ENCODE measurements at places on chromosomes 2 and 18. TPM values are rescaled to one million over a fixed set of nuclear protein-coding genes. Genes with fewer than 3 reads are reported as not detected.

MYO7B gene
- 0.88 TPM for total RNA-seq

OTOS gene
- not detected for total RNA-seq

EFR3B gene
- total RNA-seq = 0.08 TPM

DNA sequence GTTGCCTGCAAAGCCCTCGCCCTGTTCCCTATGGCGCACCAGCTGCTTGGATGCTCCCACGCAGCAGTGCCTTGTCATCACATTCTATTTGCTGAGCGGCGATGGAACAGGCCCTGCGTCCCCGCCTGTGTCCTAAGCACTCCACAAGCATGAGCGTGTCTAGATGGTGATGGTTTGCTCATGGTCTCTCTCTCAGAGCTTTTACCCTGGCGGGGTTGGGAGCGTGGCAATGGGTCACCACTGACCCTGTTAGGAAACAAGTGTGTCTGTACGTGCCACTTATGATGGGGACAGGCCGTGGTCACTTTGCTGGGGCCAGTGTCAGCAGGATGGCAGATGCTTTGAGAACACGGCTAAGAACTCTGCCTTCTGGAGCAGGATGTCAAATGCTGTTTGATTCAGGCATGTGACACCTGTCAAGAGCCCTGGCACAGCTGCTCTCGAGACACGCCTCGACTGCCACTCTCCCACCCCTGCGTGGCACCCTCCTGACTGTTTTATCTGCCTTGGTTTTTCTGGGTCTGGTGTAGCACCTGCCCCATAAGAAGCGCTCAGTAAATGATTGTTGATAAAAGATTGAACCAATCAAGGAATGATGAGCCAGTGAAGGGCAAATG, 44.2 kb downstream of the RRM2 start:
- no peak for DNase-seq
- H3K36me3 ChIP-seq = peaks cover 10% of the 10 kb centered on the region
- no peak overlapping the region for H3K4me3 ChIP-seq
- H3K27me3 ChIP-seq = no peaks in the 10 kb centered on the region

DNA sequence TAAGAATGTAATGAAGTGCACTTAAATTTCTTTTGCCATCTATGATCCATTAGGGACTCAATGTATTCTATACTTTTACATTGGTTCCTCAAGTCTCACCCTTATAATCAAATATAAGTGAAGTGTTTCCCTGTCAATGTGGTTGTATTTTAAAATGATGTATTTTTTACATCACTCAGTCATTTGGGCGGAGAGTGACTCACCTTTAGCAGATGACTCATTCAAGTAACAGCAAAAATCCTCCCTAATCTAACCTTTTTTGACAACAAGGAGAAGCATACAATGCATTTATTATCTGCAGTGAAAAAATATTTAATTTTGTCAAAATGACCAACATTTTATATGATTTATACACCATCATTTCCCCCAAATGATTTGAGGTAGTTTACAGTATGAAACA, 94.4 kb downstream of the FANCL start:
- H3K36me3 ChIP-seq = peaks cover 25% of the 10 kb centered on the region
- no peak overlapping the region for H3K4me3 ChIP-seq
- H3K27ac ChIP-seq = no peak overlapping the region

GRCh38 chr18:75201282-75202270, 7.4 kb downstream of the PTGR3 start:
- no peak overlapping the region for H3K27ac ChIP-seq
- H3K27me3 ChIP-seq = peaks cover 19% of the 10 kb centered on the region
- DNase-seq = no peak
- H3K4me1 ChIP-seq = peaks cover 41% of the 10 kb centered on the region

DNA sequence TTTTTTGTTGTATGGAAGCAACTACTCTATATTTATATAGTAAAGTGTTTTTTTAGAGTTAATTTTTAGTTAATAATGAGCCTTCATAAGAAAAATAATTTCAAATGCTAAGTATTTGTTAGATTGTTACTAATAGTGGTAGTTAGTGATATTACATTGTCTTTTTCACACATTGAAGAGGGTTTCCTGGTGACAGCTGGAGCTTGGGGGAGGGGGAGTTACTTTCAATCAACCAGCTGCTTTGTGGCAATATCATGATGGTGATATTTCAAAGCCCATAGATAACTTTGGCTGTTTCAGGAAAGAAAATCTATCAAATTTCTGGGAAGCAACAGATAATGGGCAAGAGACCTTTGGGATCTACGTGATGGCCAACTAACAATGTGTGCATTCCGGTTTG, 4.1 kb downstream of the RHBDD1 start:
- DNase-seq = no peak
- H3K27ac ChIP-seq = peak overlapping the region; percentile 74
- H3K27me3 ChIP-seq = no peaks in the 10 kb centered on the region
- peaks cover 60% of the 10 kb centered on the region for H3K36me3 ChIP-seq
- peaks cover 65% of the 10 kb centered on the region for H3K4me1 ChIP-seq

GRCh38 chr18:61991836-61992235, 99.0 kb upstream of the RNF152 start:
- H3K27ac ChIP-seq = no peak overlapping the region
- H3K27me3 ChIP-seq = no peaks in the 10 kb centered on the region
- no peaks in the 10 kb centered on the region for H3K36me3 ChIP-seq

- no peaks in the 10 kb centered on the region for H3K36me3 ChIP-seq
- H3K4me3 ChIP-seq = no peak overlapping the region
- no peaks in the 10 kb centered on the region for H3K4me1 ChIP-seq
- H3K27me3 ChIP-seq = no peaks in the 10 kb centered on the region
Measured at GRCh38 chr2:217817466-217818292, 185.1 kb downstream of the TNS1 start.

Data from activated naive CD8-positive, alpha-beta T cell treated with anti-CD3 and anti-CD28 coated beads for 36 hours (primary cell).